ENCODE measurements at places on chromosomes 11 and 22. TPM values are rescaled to one million over a fixed set of nuclear protein-coding genes. Genes with fewer than 3 reads are reported as not detected.

OR10S1 gene
- not detected for total RNA-seq

MMP13 gene
- total RNA-seq = not detected

SMC1B gene
- total RNA-seq = not detected

MCHR1 gene
- total RNA-seq = 3.7 TPM

EFCAB6 gene
- 1.6 TPM for total RNA-seq

UBE2L6 gene
- total RNA-seq = 46.3 TPM
